T-helper 17 cell (primary cell): ENCODE measurements at places on chromosomes 13 and 19.

DNA sequence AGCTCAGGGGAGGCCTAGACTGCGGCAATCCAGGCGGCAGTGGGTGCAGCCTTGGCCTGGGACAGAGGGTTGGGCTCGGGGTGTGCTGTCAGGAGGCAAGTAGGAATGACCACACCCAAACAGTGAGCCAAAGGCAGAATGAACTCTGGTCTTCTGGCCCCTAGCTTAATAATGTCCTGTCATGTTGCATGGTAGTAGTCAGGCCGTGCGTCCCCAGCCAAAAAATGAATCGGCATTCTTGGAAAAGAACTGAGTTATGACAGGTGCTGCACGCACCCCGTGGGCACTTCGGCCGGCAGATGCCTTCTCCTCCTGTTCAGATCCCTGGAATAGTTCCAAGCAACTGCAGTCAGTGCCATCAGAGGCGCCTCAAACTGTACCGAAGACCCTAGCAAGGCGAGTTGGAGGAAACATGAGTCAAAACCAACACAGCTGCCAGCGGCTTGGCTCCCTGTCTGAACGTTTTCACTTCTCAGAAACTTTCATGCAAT, 55.9 kb downstream of the ATP7B start:
- no peak for DNase-seq

- DNase-seq: no peak
Observed at GRCh38 chr19:10966809-10967208, 6.0 kb downstream of the SMARCA4 start.

- no peak for DNase-seq
Observed at GRCh38 chr13:112159575-112160547, 92.9 kb downstream of the SOX1 start.

DNA sequence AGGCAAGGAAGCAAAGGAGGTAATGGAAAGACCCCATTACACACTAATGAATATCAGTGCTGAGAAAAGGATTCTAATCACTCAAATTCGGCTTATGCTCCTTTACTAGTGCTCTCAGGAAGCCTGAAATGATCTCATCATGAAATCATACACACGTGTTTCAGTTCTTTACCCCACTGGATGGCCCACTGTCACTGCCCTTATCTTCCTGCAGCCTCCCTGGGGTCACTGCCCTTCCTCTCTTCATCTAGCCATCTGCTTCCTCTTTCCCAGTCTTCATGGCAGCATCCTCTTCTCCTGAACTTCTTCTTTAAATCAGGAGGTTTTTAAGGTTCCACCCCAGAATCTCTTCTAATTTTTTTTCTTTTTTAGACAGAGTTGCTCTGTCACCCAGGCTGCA, 27.9 kb upstream of the EEF1AKMT1 start:
- no peak for DNase-seq

- DNase-seq: no peak
Observed at GRCh38 chr13:44155422-44156293, 218.0 kb upstream of the SERP2 start.

GRCh38 chr13:103068836-103069235, 2.6 kb upstream of the SLC10A2 start:
- DNase-seq: no peak

DNA sequence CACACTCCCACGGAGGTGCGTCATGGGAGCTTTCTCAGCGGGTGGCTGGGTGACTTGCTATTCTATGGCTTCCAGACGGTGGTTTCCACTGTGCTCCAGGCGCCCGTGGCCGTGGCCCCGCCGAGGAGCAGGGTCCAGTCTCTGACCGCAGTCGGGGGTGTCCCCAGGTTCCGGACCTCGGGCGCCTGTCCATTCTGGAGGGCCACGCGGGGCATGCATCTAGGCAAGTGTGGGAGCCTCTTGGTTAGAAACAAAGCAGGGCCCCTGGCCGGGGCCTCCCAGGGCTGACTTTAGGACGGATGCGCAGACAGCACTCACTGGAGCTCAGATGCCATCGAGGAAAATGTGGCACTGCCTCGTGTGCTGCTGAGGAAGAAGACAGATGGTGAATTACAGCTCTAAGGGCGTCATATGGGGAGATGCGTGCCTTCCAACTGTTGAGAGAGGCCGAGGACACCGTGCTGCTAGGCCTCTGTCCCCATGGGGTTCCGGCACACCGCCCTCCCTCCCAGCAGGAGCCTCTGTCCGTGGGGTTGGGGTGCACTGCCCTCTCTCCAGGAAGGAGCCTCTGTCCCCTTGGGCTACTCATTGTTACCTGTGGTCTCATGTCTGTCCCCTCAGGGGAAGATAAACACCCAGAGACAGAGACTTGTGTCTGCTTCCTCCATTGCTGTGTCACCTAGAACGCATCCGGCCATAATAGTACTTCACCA, 38.1 kb downstream of the TMEM255B start:
- no peak for DNase-seq

DNA sequence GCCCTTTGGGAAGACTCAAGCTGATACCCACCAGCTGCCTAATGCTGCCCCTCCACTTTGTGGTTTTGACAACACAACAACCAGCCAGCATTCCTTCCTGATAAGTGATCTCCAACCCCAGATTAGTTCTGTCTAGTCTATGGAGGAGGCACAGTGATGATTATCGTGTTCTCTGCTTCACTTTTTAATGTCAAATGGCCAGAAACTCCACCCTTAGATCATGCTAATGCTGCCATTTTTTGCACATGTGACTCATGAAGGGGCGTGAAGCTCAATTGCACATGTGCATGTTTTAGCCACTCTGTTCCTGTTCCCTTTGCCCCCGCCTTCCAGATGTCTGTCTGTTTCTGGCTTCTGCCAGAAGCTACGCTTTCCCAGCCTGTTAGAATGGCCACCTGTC, 199.8 kb downstream of the COG6 start:
- DNase-seq: no peak

DNA sequence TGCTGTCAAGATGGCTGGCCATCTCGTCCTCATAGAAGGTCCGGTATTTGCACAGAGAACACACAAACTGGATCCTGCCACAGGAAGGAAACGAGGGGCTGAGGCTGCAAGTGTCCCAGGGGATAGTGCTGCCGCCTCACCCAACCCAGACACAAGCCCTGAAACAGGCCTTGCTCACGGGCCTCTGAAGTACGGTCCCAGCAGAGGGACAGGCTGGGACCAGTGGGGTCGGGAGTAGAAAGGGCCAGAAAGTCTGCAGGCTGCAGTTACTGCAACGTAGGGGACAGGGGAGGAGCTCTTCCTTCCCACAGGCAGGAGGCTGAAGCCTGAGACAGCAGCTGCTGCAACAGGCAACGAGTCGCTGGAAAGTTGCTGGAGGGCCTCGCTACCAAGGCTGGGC, 18.2 kb upstream of the AKAP8 start:
- DNase-seq: no peak
